ENCODE measurements at places on chromosomes 12 and 14. TPM values are rescaled to one million over a fixed set of nuclear protein-coding genes. Genes with fewer than 3 reads are reported as not detected.

The GALC gene
- total RNA-seq = 15.0 TPM

The TAS2R30 gene
- total RNA-seq = 12.6 TPM

The CLEC2A gene
- total RNA-seq = not detected

The PKP2 gene
- total RNA-seq = not detected

All from articular chondrocyte of knee joint (primary cell).